NCI-H1436 treated with DMSO at 0.1 percent for 48 hours (cell line): ENCODE measurements at places on chromosomes 1 and 21.
A peak's percentile ranks its signal among the peaks of the same experiment; 100 is the strongest.

GRCh38 chr1:212514056-212514614 is 81.4 kb downstream of the NENF start:
- no peak for DNase-seq

DNA sequence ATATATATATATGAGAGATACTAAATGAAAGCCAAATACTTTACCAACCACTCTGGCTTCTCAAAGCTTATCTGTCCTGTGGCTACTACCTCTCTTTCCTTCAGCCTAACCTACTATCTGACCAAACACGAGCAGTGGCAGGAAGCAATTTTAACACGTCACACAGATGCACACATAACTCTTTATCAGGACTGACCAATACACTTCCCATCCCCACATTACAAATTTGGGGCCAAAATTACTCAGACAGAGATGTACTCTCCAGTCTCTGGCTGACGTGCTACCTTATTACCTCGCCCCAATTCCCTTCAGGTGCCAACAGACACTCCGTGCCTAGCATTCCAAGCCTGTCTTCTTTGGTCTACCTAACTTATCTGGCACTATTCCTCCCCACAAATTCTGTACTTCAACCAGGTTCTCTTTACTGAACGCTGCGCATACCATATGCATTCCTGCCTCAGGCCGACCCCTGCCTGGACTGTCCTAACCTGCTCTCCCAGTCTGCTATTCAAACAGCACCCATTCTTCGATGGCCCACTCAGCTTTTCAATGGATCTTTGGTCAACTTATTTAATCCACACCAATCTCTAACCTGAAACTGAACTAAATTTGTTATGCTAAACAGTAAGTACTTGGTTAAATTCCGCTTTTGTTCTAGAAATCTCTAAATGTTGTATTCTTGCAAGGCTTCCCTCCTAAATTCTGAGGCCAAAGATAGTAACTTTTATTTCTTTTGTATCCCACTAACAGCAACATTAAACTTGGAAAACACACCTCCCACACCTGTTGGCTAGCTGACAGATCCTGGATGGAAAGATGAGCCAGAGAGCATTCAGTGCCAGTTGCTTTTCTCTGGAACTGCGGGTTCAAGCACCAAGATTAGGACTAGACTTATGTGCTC is 27.9 kb downstream of the RERE start:
- DNase-seq, result no peak

DNA sequence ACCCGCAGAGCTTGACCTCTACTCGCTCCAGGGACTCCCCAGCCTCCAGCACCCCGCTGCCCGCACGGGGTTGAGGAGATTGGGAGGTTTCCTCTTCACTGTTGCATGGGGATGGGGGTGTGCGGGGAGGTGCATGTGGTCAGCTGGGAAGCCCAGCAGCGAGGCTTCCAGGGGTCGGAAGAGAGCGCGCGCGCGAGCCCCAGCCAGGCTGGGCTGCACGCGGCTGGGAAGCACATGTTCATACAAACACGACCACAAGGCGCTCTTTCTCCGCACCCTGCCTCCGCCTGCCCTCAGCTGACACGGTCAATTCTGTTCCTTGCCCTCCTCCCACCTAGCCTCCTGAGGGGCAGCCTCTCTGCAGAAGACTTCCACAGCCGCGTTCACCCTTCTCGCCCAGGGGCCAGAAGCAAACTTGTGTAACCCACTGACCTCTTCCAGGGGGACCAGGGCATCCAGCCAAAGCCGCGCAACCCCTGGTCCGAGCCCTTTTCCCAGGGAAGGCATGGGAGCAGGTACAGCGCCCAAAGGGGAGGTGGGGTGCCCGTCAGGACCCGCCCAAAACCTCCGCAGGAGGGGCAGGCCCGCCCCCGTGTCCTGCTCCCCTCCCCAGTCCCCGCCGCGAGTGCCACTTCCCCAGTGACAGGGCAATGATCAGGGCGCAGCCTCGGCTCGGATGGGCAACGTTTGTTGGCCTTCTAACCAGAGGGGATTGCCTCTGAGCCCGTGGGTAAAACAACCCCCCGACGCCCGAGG is 1.3 kb downstream of the COL24A1 start:
- no peak for DNase-seq

DNA sequence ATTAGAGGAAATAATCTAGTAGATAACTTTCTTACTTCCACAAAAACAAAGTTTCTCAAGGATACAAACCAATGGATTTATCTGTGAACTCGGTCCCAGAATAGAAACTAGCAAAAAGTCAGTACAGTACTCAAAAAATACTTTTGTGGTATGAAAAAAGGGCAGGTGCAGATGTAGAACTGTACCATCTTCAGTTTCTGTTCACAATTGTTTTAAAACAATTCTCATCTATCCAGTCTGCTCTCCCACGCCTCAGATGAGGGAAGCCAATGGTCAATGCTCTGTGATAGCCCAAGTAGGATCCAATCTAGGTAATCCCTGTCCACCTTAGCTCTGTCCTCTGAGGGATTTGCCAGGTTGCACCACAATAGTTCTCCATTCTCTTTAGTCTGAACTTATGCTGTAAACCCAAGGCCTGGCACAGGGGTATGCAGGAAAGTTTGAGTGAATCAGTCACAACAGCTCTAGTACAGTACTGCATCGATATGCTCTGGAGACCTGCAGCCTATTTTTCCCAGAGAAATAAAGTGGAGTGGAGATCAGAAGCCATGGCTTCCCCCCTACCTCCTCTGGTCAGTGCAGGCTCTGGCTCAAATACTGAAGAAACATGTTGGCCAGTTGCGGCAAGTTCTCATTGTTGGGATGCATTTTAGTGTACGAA is 1.4 kb downstream of the KTI12 start:
- no peak for DNase-seq

DNA sequence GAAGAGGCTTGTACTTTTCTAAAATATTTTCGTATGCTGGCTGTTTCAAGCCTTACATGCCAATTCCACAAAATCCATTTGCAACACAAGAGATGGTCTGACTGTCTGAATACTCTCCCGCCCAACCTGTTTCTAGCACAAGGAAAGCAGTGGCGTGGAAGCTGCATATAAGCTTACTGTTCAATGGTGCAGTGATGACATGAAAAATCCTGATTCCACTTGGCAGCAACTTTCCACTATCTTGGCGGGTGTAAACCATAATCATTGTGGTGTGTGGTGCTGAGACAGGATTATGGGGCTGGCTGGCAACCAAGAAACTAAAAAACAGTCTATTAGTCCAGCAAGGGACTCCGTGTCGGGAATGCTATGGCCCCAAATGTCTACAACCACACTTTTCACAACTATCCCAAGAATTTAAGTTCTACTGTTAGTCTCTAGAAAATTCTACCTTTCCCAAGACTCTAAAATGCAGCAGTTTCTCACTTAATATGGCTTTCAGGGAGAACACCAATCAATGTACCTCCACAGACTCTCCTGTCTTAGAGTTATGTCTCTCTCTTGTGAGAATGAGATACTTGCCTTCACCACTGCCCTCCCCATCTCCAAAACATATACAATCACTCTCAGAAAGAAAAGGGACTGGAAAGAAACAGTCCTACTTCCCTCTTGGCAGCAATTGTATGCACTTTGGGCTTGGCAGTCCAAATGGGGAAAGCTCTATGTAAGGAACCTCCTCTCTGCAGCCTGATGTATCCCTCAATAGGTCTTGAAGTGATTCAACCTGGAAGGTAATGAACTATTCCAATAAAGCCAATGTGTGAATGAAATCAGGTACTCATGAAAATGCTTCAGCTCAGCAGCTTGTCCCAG is 9.5 kb downstream of the COLGALT2 start:
- no peak for DNase-seq

- no peak for DNase-seq
Observed at GRCh38 chr1:53310847-53311681, 16.8 kb downstream of the LRP8 start.

- DNase-seq, result no peak
Observed at GRCh38 chr1:214842856-214843255, 239.7 kb upstream of the KCNK2 start.

- no peak for DNase-seq
Observed at GRCh38 chr1:38210021-38210894, 163.7 kb upstream of the POU3F1 start.

GRCh38 chr1:56522680-56523079 is 56.7 kb downstream of the PLPP3 start:
- no peak for DNase-seq

DNA sequence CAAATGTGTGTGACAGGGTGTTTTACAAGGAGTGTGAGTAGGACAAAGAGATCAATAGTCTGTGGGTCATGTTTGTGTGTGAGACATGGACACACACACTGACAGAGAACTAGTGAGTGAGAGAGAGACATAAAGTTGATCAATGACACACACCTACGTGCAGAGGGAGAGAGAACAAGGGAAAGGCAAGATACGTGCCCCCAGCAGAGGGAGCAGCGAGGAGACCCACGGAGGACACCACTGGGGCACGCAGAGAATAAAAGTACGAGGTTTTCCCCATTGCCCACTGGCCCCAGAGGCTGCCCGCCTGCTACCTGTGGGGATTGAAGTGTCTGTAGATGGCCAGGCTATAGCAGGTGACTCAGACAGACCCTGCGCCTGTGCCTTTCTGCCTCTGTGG is 130.2 kb upstream of the CSF3R start:
- DNase-seq, result no peak

DNA sequence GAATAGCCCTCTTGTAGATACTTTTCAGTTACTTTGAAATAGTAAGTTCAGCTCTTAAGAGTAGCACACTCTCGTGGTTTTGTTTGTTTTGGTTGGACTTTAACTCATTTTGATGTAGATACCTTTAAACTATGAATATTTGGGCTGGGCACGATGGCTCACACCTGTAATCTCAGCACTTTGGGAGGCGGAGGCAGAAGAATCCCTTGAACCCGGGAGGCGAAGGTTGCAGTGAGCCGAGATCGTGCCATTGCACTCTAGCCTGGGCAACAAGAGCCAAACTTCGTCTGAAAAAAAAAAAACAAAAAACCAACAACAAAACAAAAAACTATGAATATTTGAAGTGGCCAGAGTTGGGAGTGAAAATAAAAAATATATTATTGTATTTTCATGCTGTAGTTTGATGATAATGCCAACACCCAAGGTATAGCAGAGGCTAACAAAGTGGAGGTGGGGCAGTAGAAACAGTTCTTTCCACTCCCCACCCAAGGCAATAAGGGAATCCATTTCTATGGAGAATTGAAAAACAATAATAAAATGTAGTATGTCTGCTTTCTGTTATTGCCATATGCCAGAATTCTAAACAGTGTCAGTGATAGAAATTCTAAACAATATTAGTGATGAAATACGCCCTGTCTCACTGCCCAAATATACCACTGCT is 1.7 kb downstream of the ZNF326 start:
- DNase-seq, result no peak

GRCh38 chr1:43418858-43419257 is 29.2 kb downstream of the SZT2 start:
- no peak for DNase-seq

GRCh38 chr1:183493540-183494245 is 21.4 kb downstream of the SMG7 start:
- DNase-seq, result no peak

DNA sequence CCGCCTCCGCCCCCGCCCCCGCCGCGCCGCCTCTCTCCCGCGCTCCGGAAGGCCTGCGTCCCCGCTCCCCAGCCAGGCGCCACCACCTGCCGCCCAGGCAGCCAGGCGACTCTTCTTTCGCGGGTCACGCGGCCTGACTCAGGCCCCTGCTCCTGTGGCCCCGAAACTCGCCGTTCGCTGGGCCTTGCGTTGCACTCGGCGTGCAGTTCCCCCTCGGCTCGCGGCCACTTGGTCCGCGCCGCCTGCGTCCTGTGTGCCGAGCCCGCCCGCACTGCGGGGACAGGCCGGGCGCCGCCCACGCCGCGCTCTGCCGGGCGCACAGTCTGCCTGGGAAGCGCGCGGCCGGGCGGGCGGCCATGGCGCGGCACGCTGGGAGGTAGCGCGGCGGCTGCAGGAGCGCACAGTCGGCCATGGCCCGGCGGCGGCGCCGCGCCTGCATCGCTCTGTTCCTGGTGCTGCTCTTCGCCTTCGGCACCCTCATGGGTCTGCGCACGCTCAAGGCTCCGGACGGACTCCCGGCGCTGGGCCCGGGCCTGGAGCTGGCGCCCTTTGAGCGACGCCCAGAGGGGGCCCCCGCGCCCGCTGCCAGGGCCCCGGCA is at the start of gene MANEAL:
MANEAL (plus strand) TSS at position 75 of the 599 bp plus-strand sequence; CDS start at position 411, 336 bp downstream.
- no peak for DNase-seq

DNA sequence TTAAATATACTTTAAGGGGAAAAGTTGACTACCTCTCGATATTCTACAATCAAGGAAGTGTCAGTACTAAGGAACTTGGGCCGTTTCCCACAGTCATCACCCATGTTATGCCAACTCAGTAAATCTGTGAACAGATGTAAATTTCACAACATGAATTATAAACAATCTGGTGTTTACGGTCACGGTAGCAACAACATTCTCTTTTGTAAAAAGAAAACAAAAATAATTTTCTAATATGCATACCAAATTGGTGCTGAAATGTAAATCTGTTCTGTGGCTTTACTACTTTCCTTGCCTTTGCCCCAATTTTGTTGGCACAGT is 1.2 kb downstream of the SH3GLB1 start:
- no peak for DNase-seq

- no peak for DNase-seq
Observed at GRCh38 chr1:82836213-82836972, 1035.7 kb downstream of the ADGRL2 start.

DNA sequence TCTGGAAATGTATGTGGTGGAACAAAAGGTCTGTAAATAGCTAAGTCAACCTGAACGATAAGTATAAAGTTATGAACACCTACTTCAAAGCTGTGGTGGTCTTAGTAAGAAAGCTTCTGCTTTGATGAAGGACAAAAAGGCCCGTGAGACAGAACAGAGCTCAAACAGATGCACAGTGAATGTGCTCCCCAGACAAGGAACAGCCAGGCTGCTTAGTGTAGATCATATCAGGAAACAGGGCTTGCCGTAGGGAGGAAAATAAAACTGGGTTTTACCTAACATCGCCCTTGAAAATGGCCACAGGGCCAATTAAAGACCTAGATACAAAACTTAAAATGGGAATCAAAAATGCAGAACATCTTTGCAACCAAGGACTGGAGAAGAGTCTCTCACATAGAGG is 40.2 kb downstream of the PRSS38 start:
- no peak for DNase-seq

DNA sequence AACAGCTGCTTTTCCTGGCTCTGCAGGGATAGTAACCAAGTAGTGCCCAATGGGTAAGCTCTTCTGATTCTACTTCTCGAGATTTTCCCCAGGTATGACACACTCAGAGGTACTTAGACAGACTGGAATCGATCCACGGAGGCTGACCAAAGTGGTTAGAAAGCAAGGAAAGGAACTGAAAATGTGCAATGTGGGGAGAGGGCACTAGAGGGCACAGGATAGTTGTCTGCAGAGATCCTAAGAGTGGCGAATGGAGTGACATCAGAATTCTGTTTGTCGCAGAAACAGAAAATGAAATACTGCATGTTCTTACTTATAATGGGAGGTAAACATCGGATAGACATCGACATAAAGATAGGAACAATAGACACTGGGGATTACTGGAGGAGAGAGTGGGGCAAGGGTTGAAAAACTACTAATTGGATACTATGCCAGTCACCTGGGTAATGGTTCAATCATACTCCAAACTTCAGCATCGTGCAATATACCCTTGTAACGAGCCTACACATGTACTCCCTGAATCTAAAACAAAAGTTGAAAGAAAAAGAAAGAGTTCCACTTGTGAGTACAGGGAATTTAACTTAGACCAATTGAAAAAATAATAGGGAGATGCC is 23.3 kb downstream of the CYP2J2 start:
- no peak for DNase-seq

GRCh38 chr1:64234714-64235113 is 31.3 kb downstream of the UBE2U start:
- DNase-seq, result peak; percentile 53

- no peak for DNase-seq
Observed at GRCh38 chr1:66686406-66686805, 65.9 kb upstream of the DYNLT5 start.
